ENCODE measurements at places on chromosomes 3 and 15. TPM values are rescaled to one million over a fixed set of nuclear protein-coding genes. Genes with fewer than 3 reads are reported as not detected.

- no peak for DNase-seq
Measured at GRCh38 chr3:161423911-161424522, 52.7 kb upstream of the SPTSSB start.

- no peak for DNase-seq
Measured at GRCh38 chr3:52222319-52223221, 2.9 kb downstream of the TLR9 start.

DNA sequence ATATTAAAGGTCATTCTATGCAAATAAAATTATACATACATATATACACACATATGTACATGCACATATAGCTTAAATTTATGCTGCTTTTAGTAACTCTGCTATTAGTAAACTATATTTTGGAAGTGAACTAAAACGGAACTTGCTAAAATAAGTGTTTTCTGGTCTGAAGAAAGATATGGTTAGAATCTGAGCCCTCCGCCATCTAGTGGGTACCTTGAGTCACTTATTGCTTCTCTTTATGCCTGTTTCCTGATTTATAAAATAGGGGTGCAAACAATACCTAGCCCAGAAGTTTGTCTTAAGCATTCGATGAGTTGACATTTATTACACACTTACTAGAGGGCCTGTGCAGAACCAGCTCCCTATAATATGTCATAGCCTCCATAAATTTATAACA, 255.7 kb downstream of the CNTN6 start:
- no peak for DNase-seq

DNA sequence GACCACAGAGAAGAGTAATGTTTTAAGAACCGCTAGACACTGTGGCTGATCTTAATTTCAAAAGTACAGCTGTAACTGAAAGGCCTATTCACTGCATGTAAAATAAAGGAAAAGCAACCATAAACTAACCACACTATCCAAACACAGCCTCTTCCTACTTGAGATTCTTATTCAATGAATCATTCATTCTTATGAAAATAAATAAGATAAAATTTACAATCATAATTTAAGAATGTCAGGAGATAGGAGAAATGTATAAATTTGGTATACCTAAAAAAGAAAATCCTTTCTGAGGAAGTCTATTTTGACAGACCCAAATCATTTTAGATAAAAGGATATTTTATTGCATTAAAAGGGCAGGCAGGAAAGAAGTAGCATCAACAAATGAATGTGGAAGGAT, 533.5 kb upstream of the ZNF385D start:
- DNase-seq = no peak

GRCh38 chr15:81080996-81081395, 53.1 kb upstream of the CFAP161 start:
- DNase-seq = no peak

DNA sequence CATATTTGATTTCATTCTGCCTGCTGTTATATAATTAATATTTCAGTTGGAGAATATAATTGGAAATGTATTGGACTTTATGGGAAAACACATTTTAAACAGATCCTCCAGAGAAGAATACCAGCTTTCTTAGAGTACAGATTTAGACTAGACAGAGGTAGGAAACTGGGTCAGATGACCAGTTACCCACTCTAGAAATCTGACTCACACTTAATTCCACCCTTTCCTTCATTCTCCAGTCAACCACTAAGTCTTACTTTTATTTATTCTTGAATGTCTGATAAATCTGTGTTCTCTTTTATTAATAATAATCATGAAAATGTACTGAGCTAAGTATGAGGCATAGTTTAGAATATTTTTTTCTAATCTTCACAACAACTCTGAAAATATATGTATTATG, 110.7 kb downstream of the LRRC49 start:
- no peak for DNase-seq

DNA sequence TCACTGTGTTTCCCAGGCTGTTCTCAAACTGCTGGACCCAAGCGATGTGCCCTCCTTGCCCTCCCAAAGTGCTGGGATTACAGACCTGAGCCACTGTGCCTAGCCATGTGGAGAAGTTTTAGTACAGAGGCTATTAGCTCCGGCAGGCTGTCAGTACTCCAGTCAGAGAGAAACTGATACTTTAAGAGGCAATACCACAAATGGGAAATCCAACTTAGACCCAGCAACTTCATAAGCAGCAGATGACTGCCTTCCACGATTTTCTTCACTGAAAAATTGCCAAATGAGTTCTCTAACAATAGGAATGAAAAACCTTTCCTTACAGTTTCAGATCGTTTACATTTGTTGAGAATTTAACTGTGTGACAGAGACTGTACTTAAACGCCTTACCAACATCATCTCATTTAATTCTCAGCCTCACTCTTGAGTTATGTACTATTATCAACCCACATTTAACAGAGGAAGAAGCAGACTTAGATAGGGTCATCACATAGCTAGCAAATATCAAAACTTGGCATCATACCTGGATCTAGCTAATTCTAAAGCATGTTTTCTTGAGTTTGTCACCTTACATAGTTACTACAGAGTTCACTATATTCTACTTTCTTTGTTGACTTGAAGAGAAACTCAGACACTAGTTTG, 127.4 kb downstream of the TCF12 start:
- DNase-seq = no peak

GRCh38 chr3:28250999-28251398, 9.6 kb downstream of the CMC1 start:
- no peak for DNase-seq

DNA sequence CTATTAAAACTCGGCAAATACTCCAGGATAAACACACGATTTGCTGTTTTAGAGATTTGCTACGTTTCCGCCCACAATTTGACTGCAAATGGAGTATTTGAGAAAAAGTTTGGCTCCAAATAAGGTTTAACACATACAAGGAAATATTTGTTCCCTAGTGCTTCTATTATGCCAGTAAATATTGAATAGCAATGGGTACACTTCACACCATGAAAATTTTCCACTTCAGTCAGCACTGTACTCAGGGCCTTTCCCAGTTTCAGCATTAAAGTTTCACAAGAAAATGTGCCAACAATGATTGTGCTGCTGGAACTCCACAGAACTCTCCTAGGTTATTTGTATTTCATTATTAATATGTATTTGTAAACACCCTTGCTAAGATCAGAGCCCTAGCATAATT, 498.0 kb downstream of the TBL1XR1 start:
- no peak for DNase-seq

- no peak for DNase-seq
Measured at GRCh38 chr3:41249318-41249717, 50.0 kb downstream of the CTNNB1 start.

- no peak for DNase-seq
Measured at GRCh38 chr3:159340877-159341500, 539.1 kb downstream of the MFSD1 start.

XCR1 gene
- total RNA-seq = 0.66 TPM

PLAAT1 gene
- total RNA-seq = 0.58 TPM
